ENCODE measurements at places on chromosomes 7 and 10. TPM values are rescaled to one million over a fixed set of nuclear protein-coding genes. Genes with fewer than 3 reads are reported as not detected.

- peaks cover 5% of the 10 kb centered on the region for H3K4me1 ChIP-seq
- H3K27me3 ChIP-seq, result no peaks in the 10 kb centered on the region
- no peak for DNase-seq
- H3K36me3 ChIP-seq, result no peaks in the 10 kb centered on the region
- no peak overlapping the region for H3K27ac ChIP-seq
Observed at GRCh38 chr7:30160329-30160728, 25.5 kb downstream of the MTURN start.

- H3K4me1 ChIP-seq, result no peaks in the 10 kb centered on the region
- no peaks in the 10 kb centered on the region for H3K36me3 ChIP-seq
- no peak overlapping the region for H3K4me3 ChIP-seq
- no peak for DNase-seq
Observed at GRCh38 chr7:72268090-72268489, 144.0 kb downstream of the CALN1 start.

DNA sequence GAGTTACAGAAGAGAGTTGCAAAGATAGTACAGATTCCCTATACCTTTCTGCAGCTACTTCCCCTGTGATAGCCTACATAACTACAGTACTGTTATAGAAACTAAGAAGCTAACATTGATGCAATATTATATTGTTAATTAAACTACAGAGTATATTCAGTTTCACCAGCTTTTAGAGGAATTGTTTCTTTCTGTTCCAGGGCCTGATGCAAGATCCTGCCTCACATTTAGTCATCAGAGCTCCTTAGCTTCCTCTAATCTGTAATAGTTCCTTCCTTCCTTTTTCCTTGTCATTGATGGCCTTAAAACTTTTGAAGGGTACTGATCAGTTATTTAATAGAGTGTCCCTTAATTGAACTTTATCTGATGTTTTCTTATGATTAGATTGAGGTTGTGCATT lies 56.8 kb downstream of the SDHAF3 start:
- DNase-seq, result no peak
- H3K4me3 ChIP-seq, result no peak overlapping the region
- H3K27me3 ChIP-seq, result no peaks in the 10 kb centered on the region

- H3K27me3 ChIP-seq, result no peaks in the 10 kb centered on the region
- no peaks in the 10 kb centered on the region for H3K36me3 ChIP-seq
- no peak overlapping the region for H3K4me3 ChIP-seq
- DNase-seq, result no peak
Observed at GRCh38 chr10:61159253-61159652, 215.3 kb upstream of the RHOBTB1 start.

GRCh38 chr7:93890464-93891068 lies at the start of gene TFPI2:
TFPI2 (minus strand) TSS chr7:93890753; CDS start chr7:93890678, 75 bp downstream.
- no peaks in the 10 kb centered on the region for H3K36me3 ChIP-seq
- H3K4me1 ChIP-seq, result peaks cover 8% of the 10 kb centered on the region
- H3K4me3 ChIP-seq, result peak within 1 kb of the TSS; percentile 45
- H3K27ac ChIP-seq, result no peak within 1 kb of the TSS
- no peak for DNase-seq
- H3K27me3 ChIP-seq, result no peaks in the 10 kb centered on the region

- H3K27me3 ChIP-seq, result no peaks in the 10 kb centered on the region
- H3K27ac ChIP-seq, result peak overlapping the region; percentile 38
- no peaks in the 10 kb centered on the region for H3K4me1 ChIP-seq
- DNase-seq, result no peak
Observed at GRCh38 chr7:726854-727103, 280 bp downstream of the DNAAF5 start.

DNA sequence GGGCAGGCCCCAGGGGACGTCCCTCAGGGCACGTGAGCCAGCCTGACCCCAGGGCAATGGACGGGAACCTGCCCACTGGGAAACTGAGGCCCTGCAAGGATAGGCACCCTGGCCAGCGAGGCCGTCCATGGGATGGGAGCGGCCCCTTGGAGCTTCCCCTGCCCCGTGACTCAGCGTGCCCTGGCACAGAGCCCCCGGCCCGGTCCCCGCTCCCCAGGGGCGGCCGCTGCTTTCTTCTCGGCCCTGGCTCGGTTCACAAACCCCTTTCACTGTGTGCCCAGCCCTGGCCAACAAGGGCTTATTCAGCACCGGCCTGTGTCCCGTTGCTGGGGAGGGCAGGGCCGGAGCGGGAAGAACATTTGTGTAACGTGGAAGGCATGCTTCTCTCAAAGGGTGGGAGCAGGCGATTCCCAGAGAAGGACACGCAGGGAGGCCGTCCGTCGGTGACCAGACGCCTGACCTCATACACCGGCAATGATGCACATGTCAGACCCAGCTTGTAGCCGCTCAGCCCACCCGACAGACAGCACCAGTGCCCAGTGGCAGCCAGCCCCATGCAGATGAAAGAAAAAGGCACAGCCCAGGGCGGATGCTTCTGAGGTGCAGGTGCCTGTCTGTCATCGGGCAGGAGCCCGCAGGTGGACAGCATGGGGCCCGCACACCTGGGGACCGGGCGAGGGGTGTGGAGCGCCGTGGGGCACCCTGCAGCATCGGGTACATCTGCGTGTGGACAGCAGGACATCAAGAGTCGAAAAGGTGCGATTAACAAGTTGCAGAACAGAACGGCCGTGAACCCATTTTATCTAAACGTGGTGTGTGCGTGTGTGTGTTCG lies 94.5 kb downstream of the PDGFA start:
- no peak for DNase-seq
- no peaks in the 10 kb centered on the region for H3K27me3 ChIP-seq
- H3K36me3 ChIP-seq, result no peaks in the 10 kb centered on the region
- no peak overlapping the region for H3K4me3 ChIP-seq

Gene OR6B1
- total RNA-seq, result not detected

Gene CALU
- total RNA-seq, result 23.3 TPM

Gene MYOF
- 15.1 TPM for total RNA-seq

Gene MAP3K8
- 10.4 TPM for total RNA-seq

Gene YAE1
- total RNA-seq, result 45.0 TPM

Gene PNLIPRP3
- 0.40 TPM for total RNA-seq

Gene VAX1
- not detected for total RNA-seq
